ENCODE measurements at places on chromosomes 6 and 20.
A peak's percentile ranks its signal among the peaks of the same experiment; 100 is the strongest.

- DNase-seq, result no peak
Observed at GRCh38 chr6:101079696-101080270, 198.7 kb upstream of the ASCC3 start.

GRCh38 chr6:7432391-7433120 lies 42.9 kb downstream of the RIOK1 start:
- no peak for DNase-seq

DNA sequence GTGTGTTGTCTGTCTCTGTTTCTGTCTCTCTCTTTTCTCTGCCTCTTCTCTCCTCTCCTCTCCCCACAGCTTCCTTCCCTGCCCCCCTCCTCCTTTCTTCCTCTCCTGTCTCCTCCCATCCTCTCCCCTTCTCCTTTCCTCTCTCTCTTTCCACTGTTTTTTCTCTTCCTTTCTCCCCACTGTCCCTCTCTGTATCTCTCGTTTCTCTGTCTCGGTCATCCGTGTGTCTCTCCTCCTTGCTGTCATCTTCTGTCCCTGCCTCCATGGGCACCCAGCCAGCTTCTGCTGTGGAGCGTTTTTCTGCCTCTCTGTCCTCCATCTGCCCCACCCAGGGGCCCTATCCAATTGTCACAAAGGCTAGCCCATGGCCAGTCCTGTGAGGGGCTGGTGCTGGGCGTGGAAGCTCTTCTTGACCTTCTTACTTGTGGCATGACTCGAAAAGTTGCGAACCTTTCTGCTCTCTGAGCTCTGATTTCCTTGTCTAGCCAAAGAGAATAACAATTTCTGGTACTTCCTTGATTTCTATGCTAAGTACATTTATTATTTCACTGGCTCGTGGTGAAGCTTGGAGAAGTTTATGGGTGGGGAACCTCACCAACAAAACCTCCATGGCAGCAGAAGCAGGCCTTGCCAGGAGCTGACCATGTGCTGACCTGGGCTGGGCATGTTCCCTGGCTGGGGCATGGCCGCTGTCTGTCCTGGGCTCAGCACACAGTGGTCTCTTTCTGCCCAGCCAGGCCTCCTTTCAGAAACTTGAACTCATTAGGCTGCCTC lies 69.3 kb downstream of the CEBPB start:
- no peak for DNase-seq

GRCh38 chr20:14664101-14664500 lies 326.7 kb upstream of the FLRT3 start:
- DNase-seq, result no peak

DNA sequence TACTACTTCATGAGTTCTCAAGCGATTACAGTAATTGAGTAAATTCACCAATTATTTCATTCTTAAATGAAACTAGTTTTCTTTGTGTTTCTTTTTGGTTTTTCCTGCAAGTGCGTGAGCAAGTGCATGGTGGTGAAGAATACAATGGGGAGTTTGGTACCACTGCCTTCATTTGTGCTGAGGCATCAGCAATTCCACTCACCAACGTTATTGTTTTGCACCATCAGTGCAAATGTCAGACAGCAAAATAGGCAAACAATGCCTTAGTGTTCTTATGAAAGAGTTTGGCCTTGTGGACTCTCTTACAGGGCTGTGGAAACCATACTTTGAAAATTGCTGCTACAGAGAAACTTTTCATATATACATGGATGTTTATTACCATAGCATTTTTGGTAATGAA lies 8.2 kb downstream of the CDH26 start:
- DNase-seq, result no peak

- no peak for DNase-seq
Observed at GRCh38 chr6:104182811-104183210, 676.9 kb downstream of the HACE1 start.

DNA sequence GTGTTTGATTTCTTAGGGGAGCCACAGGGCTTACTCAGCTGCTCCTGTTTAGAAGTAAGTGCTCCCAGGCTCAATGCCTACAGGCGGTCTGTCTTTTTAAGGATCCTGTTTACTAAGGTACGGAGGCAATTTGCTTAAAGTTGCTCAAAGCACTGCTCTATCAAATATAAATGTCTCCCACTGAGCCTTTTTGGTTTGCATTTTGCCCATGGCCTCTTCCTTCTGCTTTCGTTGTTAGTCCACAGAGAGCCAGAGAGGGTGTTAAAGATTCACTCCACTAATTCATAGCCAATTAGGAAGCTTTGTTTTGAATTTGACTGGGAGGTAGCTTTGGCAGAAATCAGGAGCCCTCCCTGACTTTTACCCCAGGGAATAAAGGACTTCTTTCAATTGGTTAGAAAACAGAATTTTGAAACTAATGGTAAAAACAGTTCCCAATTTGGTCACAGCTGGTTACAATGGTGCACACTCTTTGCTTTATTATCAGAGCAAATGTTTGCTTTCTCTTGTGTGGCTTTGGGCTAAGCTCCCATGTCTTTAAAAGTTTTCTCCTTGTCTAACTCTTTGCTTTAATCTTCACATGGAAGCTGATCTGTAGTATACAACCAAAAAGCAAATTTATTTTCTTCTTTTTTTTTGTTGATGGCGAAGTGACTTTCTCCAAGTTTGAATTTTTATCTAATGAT lies 126.2 kb downstream of the IMPG1 start:
- DNase-seq, result no peak

DNA sequence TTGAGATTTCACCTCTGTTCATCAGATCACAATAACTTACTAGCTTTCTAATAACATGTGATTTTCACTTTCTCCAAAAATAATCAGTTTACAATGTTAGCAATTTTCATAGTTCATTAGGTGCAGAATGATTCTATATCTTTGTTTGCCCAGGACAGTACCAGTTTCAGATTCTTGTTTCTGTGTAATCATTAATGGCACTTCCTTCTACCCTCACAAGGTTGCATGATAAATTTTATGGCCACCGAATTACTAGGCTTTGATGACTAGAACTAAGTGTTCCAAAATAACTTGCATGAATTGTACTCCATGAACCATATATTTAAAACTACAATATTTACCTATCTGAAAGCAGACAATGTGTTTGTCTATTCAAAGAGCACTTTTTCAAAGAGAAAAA lies 442.3 kb downstream of the EPHA7 start:
- no peak for DNase-seq

DNA sequence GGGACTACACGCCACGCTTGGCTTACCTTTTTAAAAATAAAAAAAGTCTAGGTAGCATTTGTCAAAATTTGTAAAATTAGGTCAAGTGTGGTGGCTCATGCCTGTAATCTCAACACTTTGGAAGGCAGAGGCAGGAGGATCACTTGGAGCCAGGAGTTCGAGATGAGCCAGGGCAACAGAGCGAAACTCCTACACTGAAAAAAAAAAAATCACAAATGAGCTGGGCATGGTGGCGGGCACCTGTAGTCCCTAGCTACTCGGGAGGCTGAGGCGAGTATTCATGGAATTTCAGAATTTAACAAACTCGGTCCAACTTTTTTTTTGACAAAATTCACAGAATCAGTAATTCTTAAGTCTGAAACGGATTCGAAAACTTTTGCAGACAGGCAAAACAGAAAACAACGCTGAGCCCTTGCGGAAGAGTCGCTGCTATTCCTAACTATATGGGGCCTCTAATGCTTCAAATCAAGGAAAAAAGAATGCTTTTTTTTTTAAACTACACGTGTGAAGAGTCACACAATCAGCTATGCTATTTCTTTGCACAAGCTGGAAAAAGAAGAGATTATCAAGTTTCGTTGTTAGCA lies 62.9 kb downstream of the GTF2H5 start:
- DNase-seq, result no peak

DNA sequence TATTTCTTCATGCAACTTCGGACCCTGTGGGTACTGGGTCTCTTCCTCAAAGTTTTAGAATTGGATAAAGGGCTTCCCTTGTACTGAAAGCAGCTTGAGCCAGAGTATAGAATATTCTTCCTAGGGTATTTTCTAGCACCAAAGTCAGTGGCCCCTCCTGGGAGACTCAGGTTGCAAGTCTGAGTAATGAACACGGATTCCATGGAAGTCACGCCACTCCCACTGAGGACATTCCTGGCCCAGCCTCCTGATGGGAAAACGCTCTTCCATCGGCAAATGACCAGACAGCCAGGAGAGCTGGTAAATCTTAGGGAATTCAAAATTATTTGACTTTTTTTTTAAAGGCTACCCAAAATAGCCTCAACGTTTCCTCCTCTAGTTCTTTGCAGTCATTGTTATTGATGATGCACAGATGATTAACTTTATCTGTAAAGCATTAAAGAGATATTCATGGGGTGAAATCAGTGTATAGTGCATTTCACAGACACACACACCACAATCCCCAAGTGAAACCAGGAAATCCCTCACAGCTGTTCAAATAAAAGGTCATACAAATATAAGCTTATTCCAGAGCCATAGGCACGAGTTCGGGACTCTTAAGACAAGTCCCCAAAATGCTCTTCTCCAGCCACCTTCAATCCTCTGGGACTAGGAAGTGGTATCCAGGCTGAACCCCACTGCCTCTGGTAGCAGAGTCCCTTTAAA lies 248.8 kb downstream of the SOD2 start:
- no peak for DNase-seq

DNA sequence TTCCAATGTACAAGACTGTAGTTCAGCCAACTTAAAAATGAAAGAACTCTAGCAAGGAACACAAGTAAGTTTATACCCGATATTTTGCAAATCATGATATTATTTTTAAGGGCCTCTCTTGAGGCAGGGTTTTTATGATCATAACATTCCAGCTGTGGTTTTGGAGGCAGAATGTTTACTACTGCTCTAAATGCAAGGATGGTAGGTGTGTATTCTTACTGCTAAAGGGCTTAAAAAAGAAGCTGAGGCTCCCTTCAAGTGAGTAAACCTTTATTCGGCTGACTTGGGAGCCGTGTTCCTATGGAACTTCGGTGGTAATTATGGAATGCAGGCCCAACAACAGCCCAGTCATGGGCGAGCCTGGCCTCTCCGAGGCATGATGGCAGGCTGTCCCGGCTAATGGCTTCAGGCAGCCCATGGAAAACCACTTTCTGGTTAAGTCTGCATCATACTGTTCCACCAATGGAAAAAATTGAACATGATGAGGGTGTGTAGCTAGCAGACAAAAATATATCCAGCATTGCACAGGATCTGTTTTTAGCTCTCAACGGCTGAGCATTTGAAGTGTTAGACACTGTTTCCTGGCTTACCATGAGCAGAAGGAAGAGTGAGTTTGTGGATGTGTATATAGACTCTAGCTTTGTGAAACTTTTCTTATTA lies 111.5 kb downstream of the TIAM2 start:
- DNase-seq, result no peak

DNA sequence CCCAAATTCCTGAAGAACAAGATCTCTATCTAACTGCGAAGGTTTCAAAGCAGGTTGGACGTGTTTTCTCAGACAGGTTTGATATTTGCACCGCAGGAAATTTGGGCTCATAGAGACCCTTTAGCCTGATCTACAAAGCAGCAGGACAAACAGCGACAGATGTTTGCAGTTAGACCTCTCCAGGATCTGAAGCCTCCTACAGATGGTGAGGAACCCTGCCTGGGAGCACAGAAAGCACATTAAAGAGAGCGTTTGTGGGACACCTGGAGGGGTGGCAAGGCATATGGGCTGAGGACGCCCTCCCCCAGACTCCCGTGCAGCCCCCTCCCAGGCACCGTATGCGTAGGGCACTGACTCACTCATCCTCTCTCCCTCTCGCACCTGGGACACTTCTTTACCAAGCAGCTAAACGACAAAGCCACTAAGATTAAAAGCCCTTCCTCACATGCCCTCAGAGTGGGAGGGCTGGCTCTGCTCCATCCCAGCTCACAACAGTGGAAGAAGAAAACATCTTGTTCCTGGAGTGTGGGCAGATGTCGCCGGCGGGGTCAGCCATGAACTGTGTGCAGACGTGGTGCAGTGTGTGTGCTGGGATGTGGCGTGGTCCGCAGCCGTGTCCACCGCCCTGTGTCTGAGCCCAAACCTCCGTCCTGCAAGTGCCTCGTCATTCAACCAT lies 249.7 kb upstream of the AFDN start:
- DNase-seq, result no peak

DNA sequence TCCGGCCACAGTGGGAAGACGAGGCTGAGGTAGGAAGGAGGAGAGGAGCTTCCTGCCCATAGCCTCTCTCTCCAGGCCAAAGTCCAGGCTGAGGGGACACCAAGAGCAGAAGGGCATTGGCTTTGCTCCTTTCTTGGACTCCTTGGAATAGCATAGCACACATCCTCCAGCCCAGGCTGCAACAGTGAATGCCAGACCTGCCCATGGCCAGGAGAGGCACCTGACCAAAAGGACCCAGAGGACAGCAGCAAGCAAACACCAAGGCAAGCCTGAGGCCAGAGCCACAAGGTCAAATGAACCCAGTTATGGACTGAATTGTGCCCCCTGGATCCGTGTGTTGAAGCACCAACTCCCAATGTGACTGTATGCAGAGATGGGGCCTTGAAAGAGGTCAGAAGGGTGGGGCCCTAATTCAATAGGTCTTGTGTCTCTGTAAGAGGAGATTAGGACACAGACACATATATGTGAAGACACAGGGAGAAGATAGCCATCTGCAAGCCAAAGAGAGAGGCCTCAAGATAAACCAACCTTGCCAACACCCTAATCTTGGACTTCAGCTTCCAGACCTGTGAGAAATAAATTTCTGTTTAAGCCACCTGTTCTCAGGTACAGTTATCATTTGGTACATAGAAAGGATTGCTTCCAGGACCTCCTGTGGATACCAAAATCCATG lies 126.5 kb upstream of the NXT1 start:
- no peak for DNase-seq

GRCh38 chr6:53888931-53889330 lies 94.1 kb downstream of the LRRC1 start:
- DNase-seq, result no peak

- DNase-seq, result no peak
Observed at GRCh38 chr6:99120641-99121040, 172.9 kb upstream of the FBXL4 start.

DNA sequence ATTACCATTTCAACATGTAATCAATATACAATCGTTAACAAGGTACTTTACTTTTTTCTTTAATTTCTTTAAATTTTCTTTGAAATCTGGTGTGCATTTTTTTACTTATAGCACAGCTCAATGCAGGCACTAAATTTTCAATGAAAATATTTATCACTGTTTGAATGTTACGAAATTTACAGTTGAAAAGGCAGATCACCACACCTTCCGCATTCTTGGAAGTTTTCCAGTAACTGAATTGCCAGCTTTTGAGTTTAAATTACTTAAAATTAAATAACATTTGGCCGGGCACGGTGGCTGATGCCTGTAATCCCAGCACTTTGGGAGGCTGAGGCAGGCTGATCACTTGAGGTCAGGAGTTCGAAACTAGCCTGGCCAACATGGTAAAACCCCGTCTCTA lies 309.9 kb downstream of the BMP7 start:
- no peak for DNase-seq

GRCh38 chr6:8082954-8083858 lies 19.0 kb upstream of the BLOC1S5 start:
- DNase-seq, result peak; percentile 50

DNA sequence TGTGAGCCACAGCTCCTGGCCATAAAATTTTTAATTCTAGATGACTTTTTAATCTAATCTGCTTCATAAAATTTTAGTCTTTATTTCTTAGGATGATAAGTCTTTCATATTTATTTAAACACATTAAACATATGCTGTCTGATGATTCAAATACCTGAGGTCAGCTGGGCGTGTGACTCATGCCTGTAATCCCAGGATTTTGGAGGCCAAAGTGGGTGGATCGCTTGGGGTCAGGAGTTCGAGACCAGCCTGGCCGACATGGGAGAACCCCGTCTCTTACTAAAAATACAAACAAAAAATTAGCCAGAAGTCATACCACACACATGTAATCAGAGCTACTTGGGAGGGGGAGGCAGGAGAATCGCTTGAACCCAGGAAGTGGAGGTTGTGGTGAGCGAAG lies 53.1 kb downstream of the RBM24 start:
- no peak for DNase-seq
